GM12865 (cell line): ENCODE measurements at places on chromosomes 12 and 14.
A peak's percentile ranks its signal among the peaks of the same experiment; 100 is the strongest.

DNA sequence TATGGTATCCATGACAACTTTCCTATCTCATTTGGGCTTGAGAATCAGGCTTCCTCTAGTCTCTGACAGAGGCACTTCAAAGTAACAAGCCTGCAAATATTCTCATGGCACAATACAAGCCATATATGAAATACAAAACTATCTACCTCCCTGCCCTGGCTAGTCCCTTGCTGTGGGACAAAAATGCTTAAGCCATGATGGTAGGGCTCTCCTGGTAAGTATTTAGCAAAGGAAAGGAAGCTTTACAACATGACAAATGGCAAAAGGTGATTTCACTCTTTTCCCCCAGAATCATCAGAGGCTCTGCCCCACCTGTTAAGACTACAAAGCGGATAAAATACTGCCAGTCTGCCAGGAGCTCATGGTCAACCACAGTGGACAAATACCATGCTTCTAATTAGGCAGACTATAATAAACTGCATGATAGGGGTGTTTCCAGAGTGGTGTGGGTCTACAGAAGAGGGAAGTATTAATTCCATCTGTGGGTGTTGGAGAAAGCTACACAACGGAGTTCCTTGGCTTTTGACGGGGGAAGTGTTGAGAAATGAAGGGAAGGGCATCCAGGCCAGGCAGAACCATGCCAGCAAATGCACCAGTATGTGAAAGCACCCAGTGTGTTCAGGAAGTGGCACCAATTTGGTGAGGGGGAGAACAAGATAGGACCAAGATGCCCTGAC lies 92.9 kb downstream of the SPTSSA start:
- no peak for DNase-seq

GRCh38 chr12:62520361-62520760 lies 53.7 kb downstream of the MON2 start:
- no peak for DNase-seq

- DNase-seq, result no peak
These were observed 109.7 kb downstream of the CRADD start for GRCh38 chr12:93786656-93787397.

- DNase-seq, result no peak
These were observed 6.8 kb downstream of the LMNTD1 start for GRCh38 chr12:25546318-25546717.

DNA sequence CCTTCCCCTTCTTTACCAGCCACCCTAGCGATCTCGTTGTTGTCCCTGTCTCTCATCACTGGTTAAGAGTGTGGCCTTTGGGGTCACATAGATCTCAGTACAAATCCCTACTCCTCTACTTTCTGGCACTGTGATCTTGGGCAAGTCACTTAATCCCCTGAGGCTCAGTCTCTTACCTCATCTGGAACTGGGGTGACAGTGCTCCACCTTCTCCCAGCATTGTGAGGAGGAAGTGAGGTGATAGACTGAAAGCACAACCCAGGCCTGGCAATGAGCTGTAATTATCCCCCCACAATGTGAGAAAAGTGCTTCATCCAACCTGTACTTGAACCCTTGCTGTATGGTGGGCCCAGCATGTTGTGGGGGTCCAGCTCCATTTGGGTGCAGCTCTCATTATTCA lies 48.0 kb downstream of the IRAK3 start:
- no peak for DNase-seq

DNA sequence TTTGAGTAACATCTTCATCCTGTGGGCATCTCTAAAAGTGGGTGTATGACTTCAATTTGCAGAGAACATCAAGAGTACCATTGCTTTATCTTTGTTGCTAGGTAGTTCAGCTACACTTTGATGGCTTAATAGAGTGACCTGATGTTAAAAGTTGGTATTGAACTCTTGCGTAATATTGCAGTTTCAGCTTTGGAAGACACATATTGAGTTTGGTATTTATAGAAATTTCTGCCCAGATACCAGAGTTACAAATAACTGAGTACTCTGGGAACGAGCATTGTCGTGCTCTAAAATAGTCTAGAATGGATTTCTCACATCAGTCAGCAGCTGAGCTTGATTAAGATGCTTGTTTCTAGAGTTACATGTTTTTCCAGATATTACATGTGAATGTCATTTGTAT lies 24.8 kb upstream of the AKAP5 start:
- no peak for DNase-seq

DNA sequence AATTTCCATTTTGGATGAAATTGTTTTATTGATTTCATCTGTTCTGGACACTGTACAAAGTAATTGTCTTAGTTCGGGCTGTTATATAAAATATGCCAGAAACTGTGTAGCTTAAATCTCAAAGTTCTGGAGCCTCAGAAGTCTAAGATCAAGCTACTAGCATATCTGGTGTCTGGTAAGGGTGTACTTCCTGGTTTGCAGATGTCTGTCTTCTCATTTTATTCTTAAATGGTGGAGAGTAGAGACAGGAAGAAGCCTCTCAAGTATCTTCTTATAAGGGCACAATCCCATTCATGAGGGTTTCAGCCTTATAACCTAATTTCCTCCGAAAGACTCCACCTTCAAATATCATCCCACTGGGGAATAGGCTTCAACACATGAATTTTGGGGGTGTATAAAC lies 51.3 kb downstream of the MON2 start:
- no peak for DNase-seq

GRCh38 chr14:68094158-68094557 lies 274.6 kb downstream of the RAD51B start:
- no peak for DNase-seq

GRCh38 chr14:63178912-63179311 lies 25.3 kb upstream of the RHOJ start:
- no peak for DNase-seq

GRCh38 chr12:110906985-110907384 lies 13.4 kb downstream of the MYL2 start:
- no peak for DNase-seq

GRCh38 chr12:51225771-51226170 lies 7.9 kb upstream of the POU6F1 start:
- no peak for DNase-seq

DNA sequence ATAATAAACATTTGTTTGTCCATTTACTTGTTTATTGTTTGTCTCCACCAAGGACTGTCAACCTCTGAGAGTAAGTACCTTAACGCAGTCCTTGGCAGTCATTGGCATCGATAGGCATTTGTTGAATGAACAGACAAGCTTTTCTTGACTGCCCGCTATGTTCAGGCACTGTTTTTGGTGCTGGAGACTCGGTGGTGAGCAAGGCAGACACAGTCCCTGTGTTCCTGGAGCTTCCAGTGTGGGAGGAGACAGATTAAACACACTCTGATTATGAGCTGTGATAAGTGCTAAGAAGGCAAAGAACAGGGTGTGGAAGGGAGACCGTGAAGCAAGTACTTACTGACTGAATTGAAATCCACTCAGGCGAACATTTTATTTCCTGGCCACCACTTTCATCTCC lies 1.2 kb downstream of the ATP6V0A2 start:
- DNase-seq, result peak; percentile 21

- DNase-seq, result no peak
These were observed 38.4 kb downstream of the TMEM132C start for GRCh38 chr12:128305336-128305892.

DNA sequence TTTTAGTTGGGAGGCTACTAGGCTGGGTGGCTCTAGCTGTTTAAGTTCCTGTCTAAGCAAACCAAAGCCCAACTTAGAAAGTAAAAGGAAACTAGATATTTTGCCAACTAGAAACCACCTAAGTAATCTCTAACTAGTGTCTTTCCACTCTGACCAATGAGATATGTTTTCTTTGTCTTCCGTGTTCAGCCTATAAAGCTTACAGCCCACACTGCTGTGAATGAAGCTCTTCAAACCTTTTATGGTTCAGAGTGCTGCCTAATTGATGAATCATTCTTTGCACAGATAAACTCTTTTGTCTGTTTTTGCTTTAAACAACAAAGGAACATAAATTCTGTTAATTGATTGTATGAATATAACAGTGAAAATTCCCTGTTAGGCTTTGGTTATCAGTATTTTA lies 66.1 kb downstream of the FUT8 start:
- DNase-seq, result peak; percentile 55

GRCh38 chr14:61512026-61512834 lies 183.1 kb upstream of the HIF1A start:
- DNase-seq, result no peak

GRCh38 chr14:69797573-69798338 lies 715 bp upstream of the SLC10A1 start:
- no peak for DNase-seq

DNA sequence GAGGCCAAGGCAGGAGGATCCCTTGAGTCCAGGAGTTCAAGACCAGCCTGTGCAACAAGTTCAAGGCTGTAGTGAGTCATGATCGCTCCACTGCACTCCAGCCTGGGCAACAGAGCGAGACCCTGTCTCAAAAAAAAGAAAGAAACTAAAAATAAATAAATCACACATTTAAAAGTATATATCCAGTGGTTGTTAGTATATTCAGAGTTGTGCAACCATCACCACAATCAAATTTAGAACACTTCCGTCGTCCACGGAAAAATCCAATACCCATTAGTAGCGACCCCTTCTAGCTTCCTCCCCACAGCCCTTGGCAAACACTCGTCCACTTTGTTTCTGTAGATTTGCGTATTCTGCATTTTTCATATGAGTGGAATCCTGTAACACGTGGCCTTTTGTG lies 44.7 kb upstream of the EML1 start:
- DNase-seq, result no peak

DNA sequence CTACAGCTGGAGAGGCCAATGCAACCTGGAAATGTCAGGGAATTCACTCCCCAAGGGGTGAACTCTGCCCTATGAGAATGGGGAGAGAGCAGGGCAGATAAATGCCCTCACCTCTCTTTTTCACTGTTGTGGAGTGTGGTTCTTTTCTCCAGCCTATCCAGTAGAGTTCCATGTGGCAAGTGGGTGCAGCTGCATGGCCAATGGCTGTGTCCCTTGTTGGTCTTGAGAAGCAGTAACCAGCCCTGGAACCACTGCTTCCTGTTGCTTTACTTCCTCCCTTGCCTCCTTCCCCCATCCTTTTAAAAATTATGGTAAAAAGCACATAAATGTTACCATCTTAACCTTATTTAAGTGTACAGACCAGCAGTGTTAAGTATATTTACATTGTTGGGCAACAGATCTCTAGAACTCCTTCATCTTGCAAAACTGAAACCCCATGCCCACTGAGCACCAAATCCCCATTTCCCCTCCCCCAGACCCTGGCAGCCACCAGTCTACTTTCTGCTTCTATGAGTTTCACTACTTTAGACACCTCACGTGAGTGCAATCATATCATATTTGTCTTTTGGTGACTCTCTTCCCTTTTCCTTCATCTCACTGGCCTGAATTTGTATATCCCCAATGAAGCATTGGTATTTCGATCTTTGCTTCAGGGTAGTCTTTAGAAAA lies 77.0 kb upstream of the GRIP1 start:
- peak; percentile 7 for DNase-seq

GRCh38 chr14:104510794-104511611 lies 68.6 kb upstream of the C14orf180 start:
- DNase-seq, result no peak

GRCh38 chr14:77181603-77182437 lies at the start of gene TMEM63C:
TMEM63C (plus strand) TSS chr14:77181798; CDS start chr14:77218814, 37,016 bp downstream.
- peak; percentile 56 for DNase-seq

DNA sequence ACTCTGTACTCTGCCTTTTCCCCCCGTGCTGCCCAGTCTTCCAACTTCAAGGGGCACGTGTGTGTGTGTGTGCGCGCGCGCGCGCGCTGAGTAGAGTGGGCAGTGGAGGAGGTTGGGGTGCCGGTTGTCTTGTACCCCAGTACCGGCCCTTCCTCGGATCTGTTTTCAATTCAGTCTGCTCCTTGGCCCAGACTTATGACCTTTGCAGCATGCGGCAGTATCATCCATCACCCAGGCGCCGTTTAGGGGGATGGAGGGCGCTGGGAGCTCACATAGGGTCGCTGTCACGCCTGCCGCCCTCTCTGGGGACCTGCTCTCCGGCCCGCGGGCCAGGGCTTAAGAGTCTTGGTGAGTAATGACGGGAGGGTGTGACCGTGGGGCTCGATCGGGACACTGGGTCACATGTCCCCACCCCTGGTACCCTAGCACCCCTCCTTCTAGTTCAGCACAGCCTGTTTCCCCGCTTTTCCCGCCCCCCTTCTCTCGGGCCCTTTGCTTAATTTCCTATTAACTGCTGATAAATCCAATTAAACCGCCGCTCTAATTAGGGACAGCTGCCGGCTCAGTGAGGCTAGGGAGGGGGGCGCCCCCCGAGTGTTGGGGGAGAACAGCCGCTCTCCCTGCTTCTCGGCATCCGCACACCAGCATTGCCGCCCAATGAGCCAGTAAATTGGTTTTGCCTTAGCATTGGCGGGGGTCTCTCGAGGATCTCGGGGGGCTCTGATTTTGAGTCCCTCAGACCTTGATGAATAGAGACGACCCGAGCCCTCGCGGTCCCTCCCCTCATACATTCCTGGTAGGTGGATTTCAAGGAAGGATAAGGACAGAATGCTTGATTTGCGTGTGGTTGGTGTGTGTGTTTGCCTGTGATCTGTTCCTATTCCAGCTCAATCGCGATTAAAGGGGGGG lies 9.3 kb downstream of the STAC3 start:
- no peak for DNase-seq

DNA sequence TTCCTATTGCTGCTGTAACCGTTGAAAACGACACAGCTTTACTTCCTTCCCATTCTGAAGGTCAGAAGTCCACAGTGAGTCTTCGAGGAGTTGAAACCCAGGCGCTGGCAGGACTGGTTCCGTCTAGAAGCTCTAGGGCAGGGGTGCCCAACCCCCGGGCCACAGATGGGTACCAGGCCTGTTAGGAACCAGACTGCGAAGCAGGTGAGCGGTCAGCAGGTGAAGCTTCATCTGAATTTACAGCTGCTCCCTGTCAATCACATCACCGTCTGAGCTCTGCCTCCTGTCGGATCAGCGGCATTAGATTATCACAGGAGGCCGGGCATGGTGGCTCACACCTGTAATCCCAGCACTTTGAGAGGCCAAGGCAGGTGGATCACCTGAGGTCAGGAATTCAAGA lies 12.6 kb upstream of the SFSWAP start:
- DNase-seq, result no peak

- no peak for DNase-seq
These were observed 13.1 kb upstream of the TMTC1 start for GRCh38 chr12:29796823-29797263.

DNA sequence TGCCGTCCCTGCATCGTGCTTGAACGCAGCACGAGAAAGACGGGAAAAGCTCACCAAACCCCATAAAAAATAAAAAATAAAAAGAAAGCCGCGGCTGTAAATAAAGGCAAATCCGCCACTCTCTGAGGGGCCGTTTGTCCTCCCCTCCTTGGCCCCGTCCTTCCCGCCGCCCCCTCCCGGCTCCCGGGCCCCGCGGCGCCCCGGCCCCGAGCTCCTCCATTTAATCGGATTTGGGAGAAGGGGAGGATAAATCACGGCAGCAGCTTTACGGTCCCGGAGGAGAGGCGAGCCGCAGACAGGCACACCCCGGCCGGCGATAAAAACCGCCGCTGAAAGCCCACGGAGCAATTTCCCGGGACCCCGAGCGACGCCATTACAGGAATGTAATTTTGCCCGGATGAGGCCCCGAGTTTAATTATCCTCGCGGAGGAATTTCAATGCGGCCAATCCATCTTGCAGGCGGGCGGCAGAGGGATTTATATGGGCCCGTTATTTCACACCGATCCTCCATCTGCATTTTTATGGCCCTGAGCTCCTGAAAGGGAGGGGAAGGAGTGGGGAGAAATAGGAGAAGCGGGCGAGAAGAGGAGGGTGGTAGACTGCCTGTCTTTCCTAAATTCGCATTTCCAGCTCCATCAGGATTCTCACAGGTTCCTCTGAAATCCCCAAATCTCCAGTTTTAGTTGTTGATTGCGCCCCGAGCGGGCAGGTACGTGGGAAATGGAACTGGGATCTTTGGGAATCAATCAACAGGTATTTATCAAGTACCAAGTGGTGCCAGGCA lies 1.3 kb upstream of the ATP5MC2 start:
- no peak for DNase-seq

- DNase-seq, result no peak
These were observed 9.5 kb downstream of the REM2 start for GRCh38 chr14:22892488-22892887.
